ENCODE measurements at places on chromosomes 1 and 21.

GRCh38 chr1:52588535-52588934 is 13.6 kb upstream of the GPX7 start:
- no peak for DNase-seq

- DNase-seq: no peak
These were observed 1646.7 kb upstream of the B3GALT2 start for GRCh38 chr1:194833111-194833510.

DNA sequence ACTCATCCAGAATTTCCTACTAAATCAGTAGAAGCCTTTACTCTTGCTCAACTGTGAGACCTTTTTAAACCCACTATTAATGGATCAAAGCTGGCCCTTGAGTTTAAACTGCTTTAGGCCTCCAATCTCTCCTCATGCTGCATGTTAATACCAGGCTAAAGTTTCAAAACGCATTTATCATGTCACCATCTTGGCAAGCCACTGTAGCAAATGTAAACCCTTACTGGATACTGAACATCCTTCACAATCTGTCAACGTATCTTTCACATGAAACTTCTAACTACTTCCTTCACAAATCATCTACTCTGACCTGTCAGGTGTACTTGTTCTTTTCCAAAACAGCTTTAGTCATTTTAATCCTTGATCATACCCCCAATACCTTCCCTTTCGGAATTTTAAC is 3.0 kb downstream of the PAXBP1 start:
- no peak for DNase-seq

GRCh38 chr1:117093091-117093534 is 28.4 kb downstream of the TRIM45 start:
- DNase-seq: peak; percentile 86

DNA sequence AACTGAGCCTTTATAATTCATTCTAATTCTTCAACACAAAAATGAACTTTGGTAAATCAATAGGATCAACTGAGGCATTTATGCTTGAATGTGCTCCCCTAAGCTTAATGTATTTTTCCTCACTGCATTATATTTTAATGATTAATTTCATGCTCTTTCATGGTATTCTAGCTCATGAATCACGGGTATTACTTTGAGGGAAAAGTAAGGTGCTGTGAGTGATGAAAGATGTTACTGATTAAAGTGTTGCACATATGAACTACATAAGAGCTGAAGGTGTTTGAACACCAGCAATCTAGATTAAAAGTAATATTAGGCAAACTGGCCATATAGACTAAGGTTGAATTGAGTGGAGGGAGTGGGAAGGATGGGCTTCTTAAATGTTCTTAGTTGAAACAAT is 1.9 kb downstream of the DPYD start:
- no peak for DNase-seq

GRCh38 chr1:28775121-28775942 is 36.6 kb upstream of the OPRD1 start:
- no peak for DNase-seq

- DNase-seq: no peak
These were observed 19.8 kb upstream of the COX20 start for GRCh38 chr1:244815600-244816099.

- no peak for DNase-seq
These were observed 11.5 kb upstream of the HCRTR1 start for GRCh38 chr1:31605908-31606427.

GRCh38 chr1:229479660-229480399 is 28.3 kb downstream of the NUP133 start:
- no peak for DNase-seq

- DNase-seq: no peak
These were observed 466.1 kb downstream of the AJAP1 start for GRCh38 chr1:5120559-5120958.

DNA sequence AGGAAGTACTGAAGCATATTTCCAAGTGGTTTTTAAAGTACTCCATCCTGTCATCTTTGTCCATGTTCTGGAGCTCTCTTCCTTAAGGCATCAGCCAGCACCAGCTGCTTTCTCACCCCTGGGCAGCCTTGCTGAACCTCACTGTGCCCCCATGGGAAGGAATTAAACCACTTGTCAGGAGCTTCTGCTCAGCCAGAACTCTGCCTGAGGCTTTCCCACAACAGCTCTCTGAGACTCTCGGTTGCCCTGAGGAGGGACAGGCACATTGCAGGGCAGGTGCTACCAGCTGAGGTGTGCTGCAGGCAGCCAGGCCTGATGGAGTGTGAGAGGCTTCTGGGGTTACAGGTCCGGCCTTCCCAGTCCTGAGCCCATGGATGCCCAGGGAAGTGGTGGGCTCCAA is 30.9 kb downstream of the FAM163A start:
- DNase-seq: no peak

GRCh38 chr1:91750398-91750996 is 135.5 kb downstream of the TGFBR3 start:
- DNase-seq: no peak

GRCh38 chr1:225710804-225711203 is 57.9 kb upstream of the ENAH start:
- DNase-seq: no peak

DNA sequence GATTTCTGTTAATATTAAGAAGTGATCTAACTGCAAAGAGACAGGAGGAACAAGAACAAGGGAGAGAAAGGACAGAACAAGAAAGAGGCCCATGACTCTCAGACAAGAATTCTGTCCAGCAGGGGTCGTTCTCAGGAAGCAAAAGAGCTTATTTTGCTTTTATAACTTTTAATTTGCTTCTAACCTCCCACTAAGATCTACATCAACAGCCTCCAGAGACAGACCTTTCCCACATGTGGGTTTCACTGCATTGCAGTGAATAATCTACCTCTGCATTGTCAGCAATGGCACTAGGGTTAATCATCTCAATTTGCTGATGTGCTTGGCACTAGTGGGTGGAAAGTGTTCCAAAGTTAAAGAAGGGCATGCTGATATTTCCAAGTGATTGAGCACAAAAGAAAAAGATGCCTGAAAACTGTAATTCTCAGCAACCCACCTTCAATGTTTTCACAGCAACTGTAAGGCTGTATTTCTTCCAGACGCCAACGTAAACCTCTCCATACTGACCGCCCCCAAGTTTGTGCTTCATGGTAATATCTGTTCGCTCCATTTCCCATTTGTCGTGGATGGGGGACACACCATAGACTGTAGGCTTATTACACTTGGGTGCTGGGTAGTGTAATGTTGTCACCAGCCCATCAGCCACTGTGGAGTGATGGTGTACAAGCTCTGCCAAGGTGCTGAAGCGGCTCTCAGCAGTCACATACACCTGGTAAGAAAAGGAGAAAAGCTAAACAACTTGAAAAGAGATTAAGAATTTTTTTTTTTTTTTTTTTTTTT is 39.5 kb downstream of the TOR3A start:
- no peak for DNase-seq

DNA sequence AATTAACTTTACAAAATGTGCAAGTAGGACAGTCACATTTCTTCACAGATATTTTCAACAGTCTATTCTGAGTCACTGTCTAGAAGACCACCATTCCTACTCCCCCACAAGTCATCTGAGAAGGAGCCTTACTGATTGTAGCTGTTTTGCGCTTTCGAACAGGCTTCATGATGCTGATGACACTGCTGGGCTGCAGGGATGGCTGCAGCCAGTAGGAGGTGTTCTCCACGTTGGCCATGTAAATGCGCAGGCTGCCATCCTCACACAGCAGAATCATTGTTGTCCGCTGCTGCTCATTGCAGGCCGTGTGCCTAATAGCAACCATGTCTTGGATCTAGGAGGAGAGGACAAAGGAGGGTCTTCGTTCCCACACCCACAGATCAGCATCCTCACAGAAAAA is 56.9 kb downstream of the UBR4 start:
- DNase-seq: no peak
